ENCODE measurements at places on chromosomes 16 and 17.

DNA sequence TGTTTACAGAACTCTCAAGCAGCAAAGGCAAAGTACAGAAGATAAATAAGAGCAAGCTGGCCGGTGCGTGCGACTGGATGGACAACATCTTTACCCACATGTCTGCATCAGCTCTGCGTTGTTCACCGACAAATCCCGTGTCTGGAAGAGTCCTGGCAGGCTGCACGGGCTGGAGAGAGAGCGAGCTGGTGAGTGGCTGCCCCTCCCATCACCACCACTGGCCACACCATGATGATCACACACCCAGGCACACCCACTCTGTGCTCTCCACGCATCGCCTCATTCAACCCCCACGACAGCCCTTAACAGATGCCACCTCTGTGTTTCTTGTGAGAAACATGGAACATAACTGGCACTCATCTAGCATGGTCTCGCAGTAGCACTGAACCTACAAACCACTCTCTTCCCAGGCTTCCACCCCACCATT is 59.2 kb downstream of the ANKRD11 start:
- DNase-seq: no peak

DNA sequence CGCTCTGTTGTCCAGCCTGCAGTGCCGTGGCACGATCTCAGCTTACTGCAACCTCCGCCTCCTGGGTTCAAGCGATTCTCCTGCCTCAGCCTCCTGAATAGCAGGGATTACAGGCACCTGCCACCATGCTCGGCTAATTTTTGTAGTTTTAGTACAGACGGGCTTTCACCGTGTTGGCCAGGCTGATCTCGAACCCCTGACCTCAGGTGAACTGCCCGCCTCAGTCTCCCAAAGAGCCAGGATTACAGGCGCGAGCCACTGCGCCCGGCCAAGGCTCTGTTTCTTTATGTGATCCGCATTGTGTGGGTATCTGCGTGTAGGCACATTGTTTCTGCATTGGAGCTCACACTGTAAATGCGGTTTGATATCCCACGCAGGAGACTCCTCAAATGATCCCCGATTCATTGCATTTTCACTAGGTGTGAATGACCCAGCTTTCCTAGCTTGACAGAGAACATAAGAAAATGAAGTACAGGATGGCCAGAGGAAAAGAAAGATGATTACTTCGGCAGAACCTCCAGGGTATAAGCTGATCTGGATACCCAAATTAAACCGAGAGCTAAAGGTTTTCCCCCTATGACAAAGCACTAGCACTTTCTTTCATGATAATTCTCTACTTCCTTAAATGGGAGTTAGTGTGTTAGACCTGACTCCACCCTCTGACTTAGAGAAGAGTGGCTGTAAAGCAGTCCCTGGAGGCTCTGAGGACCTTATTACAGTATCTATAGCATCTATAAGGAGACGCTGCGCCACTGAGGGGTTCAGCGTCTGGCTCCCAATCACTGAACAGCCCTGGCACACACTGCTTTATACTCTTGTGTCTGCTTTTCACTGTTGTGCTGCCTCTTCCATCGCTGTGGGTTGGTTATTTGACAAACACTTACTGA is 17.3 kb downstream of the COTL1 start:
- no peak for DNase-seq

DNA sequence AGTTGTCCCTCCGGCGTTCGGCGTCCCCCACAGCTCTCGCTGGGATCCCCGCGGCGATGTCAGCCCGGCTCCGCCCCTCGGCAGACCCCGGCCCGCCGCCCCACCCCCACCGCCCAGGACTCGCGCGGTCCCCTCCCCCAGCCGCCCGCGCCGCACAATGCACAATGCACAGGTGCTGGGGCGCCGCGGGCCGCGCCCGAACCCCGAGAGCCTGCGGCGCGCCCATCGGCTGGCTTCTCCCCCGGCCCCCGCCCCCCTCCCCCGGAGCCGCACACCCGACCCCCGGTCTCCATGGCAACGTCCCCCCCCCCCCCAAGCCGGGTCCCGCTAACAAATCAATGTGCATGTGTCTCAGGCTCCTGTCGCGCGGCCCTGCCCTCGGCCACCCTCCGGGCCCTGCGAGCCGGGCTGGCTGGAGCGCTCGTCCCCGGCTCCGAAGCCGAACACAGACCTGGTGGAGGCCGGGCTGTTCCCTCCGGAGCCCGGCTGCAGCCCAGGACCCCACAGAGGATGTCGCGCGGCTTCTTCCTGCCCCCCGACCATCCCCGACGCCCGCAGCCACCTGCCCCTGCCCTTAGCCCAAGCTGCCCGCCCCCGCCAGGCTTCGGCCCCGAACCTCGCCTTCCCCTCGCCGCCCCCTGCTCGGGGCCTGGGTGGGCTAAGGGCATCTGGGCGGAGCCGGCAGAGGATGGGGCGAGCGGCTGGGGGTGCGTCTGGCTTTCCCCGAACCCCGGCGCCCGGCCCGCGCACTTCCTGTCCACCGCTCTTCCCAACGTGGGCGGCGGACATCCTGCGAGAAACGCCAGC is 818 bp upstream of the CBX8 start:
- no peak for DNase-seq

DNA sequence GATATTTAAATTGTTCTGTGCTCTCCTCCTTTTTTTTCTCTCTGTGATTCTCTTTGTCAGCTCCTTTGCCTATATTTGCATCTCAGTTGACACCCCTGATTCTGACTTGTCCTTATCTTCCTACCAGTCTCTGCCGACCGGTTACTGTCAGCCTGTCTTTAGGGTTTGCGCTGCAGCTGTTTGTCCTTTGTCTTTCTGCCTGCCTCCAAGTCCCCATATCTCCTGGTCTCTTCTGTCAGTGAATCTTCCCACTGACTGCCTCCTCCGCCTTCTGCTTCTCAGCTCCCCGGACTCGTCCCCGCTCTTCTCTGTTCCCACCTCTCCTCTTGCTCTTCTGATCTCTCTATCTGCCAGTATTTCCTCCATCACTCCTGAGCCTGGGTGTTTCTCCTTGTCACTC is 5.2 kb downstream of the TLCD2 start:
- DNase-seq: no peak

GRCh38 chr17:16068323-16068722 is 68.7 kb downstream of the TTC19 start:
- DNase-seq: no peak

- no peak for DNase-seq
These were observed 4.3 kb downstream of the SPPL2C start for GRCh38 chr17:45848868-45849535.

GRCh38 chr17:7221278-7222092 is 1.7 kb downstream of the ACADVL start:
- no peak for DNase-seq

GRCh38 chr16:51034481-51035109 is 116.5 kb downstream of the SALL1 start:
- DNase-seq: no peak

DNA sequence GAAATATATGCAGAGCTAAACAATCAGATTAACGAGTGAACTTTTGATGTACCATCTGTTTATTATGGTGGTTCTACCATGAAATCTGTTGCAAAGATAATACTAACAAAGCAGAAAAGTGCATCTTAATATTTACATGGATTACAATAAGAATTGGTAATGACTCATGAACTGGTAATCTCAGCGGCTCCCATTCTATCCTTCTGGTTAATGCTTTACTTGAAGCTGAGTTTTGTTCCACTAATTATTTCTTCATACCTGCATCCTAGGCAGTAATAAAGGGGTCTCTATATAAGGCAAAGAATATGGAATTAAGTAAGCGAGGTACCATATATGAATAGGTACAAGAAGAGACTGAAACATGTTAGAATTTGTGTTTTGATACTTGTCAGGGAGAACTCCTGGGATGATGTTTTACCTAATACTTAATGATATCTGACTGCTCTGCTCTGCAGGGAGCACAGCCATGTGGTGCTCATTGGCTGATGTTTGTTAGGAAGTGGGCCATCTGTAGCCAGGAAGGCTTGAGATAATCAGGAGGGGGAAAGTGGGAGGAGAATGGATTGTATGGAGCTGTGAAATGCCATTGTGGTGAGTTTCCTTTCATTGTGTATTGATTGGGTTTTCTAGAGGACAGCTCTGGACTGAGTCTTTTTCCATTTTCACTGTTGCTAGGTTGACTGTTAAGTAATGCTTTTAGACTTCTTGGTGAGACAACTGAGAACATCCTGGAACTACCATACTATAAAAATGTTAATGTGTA is 52.6 kb downstream of the MAP2K6 start:
- no peak for DNase-seq

GRCh38 chr17:27950995-27951394 is 57.8 kb upstream of the LYRM9 start:
- no peak for DNase-seq

GRCh38 chr17:36939802-36940312 is 2.6 kb downstream of the LHX1 start:
- no peak for DNase-seq

DNA sequence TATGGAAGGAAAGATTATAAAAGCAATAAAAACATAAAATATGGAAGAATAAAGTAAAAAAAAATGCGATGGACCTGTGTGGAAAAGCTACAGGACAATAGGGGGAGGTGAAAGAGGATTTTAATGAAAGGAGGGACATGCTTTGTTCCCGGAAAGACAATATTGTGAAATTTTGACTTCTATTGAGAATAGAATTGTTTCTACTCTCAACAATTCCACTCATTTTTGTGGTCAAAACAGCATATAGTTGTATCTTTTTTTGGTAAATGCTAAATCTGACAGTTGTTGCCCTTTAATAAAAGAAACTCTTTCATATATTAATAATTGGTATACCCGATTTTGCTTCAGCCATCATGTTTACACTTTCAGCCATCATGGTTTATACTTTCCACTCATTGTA is 22.9 kb upstream of the APPBP2 start:
- DNase-seq: no peak

- DNase-seq: no peak
These were observed 120.1 kb downstream of the CYLD start for GRCh38 chr16:50861970-50862411.

GRCh38 chr17:48578616-48579470 is 693 bp upstream of the HOXB4 start:
- no peak for DNase-seq

DNA sequence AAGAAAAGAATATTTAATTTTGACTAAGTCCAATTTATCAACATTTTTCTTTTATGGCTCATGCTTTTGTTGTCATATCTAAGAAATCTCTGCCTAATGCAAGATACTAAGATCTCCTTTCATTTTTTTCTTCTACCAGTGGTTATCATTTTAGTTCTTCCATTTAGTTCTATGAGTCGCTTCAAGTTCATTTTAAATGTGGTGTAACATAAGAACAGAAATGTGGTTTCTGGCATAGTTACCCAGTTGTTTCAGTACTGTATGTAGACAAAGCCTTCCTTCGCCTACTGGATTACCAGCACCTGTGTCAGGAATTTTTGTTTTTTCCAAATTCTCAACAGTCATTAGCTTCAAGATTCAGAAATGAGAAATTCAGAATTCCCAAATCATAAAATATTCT is 175.7 kb downstream of the PARN start:
- DNase-seq: no peak

GRCh38 chr17:27985736-27986399 is 56.6 kb upstream of the NLK start:
- no peak for DNase-seq

GRCh38 chr16:90007015-90007414 is 12.2 kb downstream of the DBNDD1 start:
- DNase-seq: no peak

DNA sequence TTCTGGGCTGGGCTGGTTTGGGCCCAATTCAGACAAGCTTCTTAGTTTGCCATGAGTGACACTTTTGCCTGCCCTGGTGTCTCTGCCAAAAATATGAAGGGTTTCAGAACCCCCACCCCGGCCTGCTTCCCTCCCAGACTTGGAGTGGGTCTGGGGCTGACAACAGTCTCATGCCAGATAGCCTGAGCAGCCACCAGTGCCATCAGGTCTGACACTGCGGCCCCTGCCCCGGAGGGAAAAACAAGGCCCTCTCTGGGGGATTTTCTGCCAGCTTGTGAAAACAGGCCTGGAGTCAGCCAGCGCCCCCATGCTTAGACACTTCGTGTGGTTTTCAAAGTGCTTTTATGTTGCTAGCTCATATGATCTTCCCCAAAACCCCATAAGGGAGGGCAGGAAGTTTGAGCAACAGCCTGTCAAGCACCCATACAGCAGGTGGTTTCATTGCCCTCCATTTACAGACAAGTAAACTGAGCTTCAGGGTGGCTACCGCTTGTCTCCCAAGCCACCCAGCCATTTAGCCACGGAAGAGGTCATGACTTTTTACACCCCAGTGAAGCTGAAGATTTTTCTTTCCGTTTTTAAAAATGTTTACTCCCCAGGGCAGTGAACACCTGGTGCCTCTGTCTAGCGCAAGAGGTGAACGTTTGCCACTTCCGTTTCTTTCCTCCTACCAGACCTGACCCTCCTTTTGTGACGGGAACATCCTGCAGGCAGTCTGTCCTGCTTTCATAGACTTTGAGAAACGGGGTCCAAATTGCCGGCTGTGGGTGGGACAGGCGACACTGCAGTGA is 300.6 kb downstream of the SEC14L1 start:
- peak; percentile 81 for DNase-seq

DNA sequence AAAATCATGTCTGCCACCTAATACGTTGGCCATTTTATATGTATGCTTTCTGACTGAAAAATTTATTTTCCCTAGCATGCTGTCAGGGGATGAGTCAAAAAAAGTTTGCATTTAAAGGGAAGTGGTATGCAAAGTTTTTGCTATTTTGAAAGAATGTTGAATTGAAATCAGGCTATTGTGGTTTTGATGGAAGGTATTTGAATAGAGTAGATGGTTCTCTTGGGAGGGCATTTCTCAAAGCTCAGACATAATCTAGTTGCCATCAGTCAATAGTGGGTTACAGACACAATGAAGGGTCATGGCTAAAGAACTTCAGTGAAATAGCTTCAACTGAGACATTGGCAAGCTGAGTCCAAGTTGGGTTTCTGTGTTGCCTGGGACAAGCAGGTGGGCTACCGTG is 102.4 kb downstream of the MAP2K6 start:
- DNase-seq: no peak

DNA sequence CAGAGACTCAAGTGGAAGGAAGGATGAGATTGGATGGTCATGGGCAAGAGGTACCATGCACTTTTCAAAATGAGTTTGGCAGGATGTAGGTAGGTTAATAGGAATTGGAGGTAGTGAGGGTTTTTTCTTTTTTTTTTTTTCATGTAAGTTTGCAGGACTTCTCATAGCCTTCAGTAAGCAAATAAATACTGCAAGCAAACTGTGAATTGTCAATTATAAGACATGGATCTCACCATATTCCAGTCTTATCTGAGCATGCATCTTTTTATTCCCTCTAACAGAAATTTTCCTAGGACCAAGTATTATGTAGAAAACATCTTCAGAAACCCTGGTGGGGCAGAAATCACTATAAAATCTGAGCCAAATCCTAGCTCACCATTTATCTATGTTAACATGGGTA is 584.6 kb upstream of the CDH5 start:
- DNase-seq: no peak

- DNase-seq: no peak
These were observed 39.1 kb downstream of the ASPA start for GRCh38 chr17:3514873-3515272.

DNA sequence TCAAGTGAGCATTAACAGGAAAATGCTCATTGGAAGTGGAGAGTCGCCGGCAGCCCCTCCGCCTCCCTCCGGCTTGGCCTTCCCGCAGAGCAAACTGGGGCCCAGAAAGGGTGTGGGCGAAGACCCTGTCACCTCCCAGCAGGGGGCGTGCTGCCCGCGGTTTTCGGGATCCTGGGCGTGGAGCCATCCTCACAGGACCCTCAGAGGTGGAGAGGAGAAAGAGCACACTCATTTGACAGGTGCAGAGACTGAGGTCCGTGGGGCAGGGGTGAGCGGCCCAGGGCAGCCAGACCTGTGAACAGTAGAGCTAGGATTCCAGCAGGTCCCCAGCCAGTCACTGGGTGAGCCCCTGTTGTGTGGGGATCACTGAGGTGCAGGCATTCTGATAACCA is 1002.9 kb downstream of the KCNJ18 start:
- DNase-seq: no peak

GRCh38 chr17:81187586-81188490 is 21.8 kb upstream of the AATK start:
- no peak for DNase-seq

Data from stimulated activated CD4-positive, alpha-beta T cell treated with anti-CD3 and anti-CD28 coated beads, Interleukin-2, amount 100 ng/mL, for 24 hours (primary cell).